ENCODE measurements at places on chromosomes 11 and 22. TPM values are rescaled to one million over a fixed set of nuclear protein-coding genes. Genes with fewer than 3 reads are reported as not detected.

Gene OR8G5
- total RNA-seq = not detected

Gene OR2AG1
- not detected for total RNA-seq

Gene PIK3IP1
- 23.6 TPM for total RNA-seq

Gene PANX2
- 0.82 TPM for total RNA-seq

Gene ZNF74
- total RNA-seq = 26.2 TPM

Gene MUC5AC
- 0.18 TPM for total RNA-seq

Gene ZW10
- 17.7 TPM for total RNA-seq

Gene C11orf42
- total RNA-seq = not detected

Gene KCNQ1
- total RNA-seq = 17.4 TPM

Gene SLC1A2
- total RNA-seq = 0.88 TPM

Gene CNTN5
- 32.9 TPM for total RNA-seq

Gene PLAAT4
- 19.0 TPM for total RNA-seq
